ENCODE measurements at places on chromosomes 6 and 20.

DNA sequence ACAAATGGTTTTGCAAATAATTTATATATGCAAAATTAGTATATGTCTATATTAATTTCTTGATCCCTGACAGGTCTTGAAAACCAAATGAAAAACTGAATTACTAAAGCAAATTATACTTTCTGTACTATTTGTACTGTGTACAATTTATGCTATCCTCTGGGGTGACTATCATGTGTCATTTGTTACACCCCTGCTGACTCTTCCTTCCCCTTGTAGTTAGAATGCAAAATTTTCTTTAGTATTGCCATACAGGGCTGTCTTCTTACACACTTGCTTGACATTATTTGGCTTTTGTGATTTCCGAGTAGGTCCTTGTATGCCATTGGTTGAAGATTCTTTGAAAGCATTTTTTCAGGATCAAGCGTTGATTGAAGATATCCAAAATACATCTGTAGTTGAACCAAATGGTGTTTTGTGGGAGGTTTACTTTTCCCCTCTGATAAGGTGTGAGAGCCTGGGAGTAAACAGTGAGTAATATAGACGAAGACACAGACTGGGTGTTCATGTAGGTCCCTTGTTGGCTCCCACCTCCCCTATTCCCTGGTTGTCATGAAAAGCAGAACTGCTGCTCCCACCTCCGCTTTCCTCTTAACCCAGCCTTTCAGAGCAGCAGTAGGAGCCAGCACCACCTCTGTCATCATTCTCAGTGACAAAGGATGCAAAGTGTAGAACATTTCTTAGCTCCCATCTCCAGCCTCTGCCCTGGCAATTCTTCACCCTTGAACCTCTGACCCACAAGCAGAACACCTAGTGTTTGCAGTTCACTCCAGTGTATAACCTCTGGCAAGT, 29.0 kb downstream of the NCOA7 start:
- no peak for DNase-seq

DNA sequence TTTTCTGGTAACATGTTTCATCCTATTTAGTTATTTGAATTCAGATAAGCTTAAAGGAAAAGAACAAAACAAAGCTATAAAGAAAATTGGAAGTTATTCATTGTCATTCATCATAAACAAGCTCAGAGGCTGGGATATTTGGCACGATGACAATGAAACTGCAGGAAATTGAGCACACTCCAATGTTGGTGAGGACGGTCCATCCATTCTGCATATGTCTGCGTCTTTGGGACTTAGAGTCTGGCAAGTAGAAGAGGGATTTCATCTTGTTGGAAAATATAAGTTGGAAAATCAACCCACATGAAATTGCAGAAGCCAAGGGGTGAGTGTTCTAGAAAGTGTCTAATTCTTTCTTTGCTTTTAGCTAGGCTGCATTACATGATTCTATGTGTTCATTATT, 78.4 kb downstream of the HDGFL1 start:
- no peak for DNase-seq

GRCh38 chr6:141472162-141472928, 660.4 kb upstream of the GJE1 start:
- no peak for DNase-seq

GRCh38 chr6:91299544-91300491, 712.9 kb upstream of the MAP3K7 start:
- no peak for DNase-seq

DNA sequence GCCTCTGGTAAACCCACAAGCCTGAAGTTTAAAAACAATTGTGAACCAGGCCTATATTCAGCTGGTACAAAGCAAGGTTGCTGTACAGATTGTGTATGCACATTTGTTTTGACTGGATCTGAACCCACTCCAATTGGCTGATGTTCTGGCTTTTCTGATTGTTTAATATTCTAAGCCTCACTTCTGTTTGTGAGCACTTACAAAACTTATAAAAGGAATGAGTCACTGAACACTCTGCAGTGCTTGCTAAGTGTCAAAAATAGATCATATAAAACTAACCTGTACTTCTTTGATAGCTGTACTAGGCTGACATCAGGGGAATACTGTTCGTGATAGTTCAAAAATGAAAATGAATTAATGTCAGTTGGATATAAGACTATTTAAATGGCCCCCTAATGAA, 12.1 kb downstream of the COL21A1 start:
- no peak for DNase-seq

GRCh38 chr6:77011929-77012545, 451.3 kb downstream of the HTR1B start:
- no peak for DNase-seq

- no peak for DNase-seq
Observed at GRCh38 chr6:35044761-35045421, 96.2 kb downstream of the TCP11 start.

GRCh38 chr6:118761645-118762044, 110.3 kb upstream of the CEP85L start:
- no peak for DNase-seq

Measured in activated CD8-positive, alpha-beta T cell treated with anti-CD3 and anti-CD28 coated beads, Interleukin-2, amount 10 ng/mL, durations not matched to agents 7 days and 5 days (primary cell).